Cardiac septum (tissue), 1 donor: ENCODE measurements at places on chromosomes 16 and 17. TPM values are rescaled to one million over a fixed set of nuclear protein-coding genes. Genes with fewer than 3 reads are reported as not detected.

The CDH8 gene
- 0.38 TPM for total RNA-seq

The CA7 gene
- total RNA-seq: not detected

The C16orf89 gene
- total RNA-seq: 8.9 TPM

The GNG13 gene
- not detected for total RNA-seq

The ASPA gene
- 0.94 TPM for total RNA-seq

The AATK gene
- total RNA-seq: 9.3 TPM

The MYH2 gene
- 0.22 TPM for total RNA-seq

The RNF222 gene
- total RNA-seq: not detected

The SHISA6 gene
- total RNA-seq: 0.35 TPM

The BEAN1 gene
- 2.8 TPM for total RNA-seq

The MAPK8IP3 gene
- total RNA-seq: 71.4 TPM

The IRF8 gene
- total RNA-seq: 1.6 TPM

The MEIOB gene
- total RNA-seq: not detected
